ENCODE measurements at places on chromosomes 12 and 14.

DNA sequence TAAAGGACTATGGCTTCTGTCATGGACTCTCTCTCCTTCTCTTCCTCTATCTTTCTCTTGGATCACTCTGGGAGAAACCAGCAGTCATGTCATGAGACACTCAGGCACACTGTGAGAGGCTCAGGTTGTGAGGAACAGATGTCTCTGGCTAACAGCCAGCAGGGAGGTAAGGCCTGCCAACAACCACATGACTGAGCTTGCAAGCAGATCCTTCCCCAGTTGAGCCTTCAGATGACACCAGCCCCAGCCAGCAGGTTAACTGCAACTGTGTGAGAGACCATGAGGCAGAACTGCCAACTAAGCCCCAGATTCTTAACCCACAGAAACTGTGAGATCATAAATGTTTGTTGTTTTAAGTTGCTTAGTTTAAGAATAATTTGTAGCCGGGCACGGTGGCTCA lies 90.6 kb downstream of the VCPKMT start:
- no peak for DNase-seq

DNA sequence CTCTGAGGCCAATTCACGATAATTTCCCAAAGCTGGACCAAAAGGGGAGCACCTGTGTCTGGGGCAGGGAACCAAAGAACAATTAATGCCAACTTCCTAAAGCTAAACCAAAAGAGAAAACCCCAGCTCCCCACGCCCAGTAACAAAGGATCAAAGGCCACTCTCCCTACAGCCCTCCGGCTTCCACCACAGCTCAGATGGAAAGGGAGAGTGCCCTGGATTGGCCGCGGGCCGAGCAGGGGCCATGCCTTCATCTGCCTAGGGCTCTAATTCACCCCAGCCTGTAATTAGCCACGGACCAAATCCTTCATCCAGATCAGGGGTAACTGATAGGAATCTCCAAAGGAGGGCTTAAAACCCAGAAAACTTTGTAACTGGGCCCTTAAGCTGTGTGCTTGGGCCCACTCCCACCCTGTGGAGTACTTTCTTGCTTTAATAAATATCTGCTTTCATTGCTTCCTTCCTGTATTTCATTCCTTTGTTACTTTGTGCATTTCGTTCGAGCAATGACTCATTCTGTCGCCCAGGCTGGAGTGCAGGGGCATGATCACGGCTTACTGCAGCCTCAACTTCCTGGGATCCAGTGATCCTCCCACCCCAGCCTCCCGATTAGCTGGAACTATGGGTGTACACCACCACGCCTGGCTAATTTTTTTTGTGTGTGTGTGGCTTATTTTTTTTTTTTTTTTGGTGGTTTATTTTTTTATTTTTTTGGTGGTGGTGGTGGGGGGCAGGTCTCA lies 65.5 kb upstream of the PPP4R3A start:
- DNase-seq = no peak

DNA sequence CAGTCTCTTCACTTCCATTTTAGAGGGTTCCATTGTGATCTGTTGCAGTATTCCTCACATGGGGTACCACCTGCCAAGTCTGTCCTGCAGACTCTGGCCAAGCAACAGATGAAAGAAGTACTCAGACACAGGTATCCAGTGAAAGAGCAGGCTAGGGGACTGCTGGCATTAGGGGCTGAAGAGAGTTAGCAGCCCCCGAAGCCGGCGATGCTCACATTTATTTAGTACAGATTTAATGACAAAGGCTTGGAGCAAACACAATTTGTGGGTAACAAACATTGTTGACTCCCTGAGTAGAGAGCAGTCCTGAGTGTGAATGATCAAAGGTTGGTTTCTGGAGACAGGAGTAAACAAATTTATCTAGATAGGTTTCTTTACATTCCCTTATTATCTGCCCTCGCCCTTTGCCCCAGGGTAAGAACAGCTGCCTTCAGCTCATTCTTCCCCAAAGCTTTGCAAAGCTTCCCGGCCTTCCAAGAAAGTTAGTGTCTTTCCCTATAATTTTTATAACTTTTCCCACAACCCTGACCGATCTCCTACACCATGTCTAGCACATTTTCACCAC lies 144.8 kb downstream of the TMEM117 start:
- no peak for DNase-seq

- DNase-seq = no peak
These were observed 379.1 kb downstream of the TMEM121 start for GRCh38 chr14:105905456-105905855.

DNA sequence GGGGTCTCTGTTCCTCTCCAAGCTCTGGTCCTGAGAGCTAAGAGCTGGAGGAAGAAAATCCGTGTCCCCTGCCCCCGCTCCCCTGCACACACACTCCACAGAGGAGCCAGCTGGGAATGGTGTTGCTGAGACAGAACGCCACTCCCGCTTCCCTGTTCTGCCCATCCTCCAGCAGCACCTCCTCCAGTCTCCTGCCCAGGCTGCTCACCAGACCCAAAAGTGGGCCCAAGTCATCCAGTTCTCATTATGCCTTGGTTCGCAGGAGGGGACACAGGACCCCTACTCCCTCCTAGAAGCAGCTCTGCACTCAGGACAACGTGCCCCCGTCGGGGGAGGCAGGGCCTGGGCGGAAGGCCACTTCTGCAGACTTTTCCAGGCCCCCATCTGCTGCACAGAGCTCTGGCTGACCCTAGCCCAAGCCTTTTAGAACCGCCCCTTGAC lies 830 bp upstream of the TRMT61A start:
- no peak for DNase-seq

GRCh38 chr12:41045509-41045908 lies 142.6 kb upstream of the PDZRN4 start:
- no peak for DNase-seq

DNA sequence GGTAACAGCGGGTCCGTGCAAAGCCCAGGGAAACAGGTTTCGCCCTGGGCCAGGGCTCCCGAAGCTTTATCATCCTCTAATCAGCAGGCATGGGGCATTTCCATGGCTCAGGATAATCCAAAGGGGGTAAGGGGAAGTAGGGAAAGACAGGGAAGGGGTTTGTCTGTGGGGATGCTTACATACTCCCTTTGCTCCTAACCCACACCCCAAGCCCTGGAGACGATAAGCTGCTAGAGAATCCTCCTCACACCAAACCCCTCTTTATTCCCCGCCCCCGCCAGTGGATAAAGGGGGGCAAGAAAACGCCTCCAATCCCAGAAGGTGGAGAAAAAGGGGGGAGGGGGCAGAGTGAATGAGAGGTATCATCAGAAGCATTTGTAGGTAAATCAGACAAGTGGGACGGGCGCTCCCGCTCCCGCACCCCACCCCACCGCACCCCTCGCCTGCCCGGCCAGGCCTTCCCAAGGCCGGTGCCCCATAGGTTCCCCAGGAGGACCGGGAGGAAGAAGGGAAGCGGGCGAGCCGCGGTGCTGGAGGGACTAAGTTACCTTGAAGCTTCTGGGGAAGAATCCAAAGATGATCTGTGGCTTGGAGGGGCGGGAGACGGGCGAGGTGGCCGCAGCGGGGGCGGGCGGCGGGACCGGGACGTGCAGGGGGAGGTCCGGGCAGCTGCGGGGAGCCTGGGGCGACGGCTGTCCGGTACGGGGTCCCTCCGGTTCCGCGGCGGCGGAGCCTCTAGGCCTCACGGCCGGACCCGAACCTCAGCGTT lies 762 bp downstream of the PPP2R5E start:
- DNase-seq = peak; percentile 68

DNA sequence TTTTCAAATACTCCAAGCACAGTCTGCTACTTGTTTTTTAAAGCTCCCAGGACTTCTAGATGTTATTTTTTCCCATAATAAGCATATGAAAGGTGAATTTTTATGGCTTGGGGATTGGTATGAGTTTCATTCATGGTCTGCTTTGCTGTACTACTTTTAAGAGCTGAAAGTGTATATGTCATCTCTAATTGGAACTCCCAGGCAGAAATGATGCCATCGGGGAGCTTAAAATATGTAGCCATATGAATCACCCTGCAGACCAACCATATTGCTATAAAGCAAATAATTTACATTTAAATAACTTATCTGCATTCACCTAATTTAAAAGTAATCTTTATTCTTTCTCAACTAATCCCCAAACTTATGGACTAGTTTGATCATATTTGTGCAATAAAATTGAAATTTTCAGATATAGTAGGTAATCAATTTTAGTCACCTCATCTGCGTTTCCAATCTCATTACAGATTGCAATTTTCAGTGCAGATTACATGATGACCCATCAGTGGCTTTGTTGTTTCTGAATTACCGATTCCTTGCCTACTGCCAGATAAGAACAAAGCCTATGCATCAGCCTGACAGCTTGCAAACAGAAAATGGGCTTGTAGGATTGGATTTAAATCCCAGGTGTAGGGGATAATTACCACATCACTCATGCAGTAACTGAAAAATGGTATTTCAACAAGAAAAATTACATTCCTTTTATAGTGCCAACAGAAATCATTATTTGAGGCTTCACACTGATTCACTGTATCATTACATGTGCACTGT lies 689.4 kb downstream of the NOVA1 start:
- no peak for DNase-seq

GRCh38 chr12:92444763-92445162 lies 258.0 kb upstream of the PLEKHG7 start:
- no peak for DNase-seq

- no peak for DNase-seq
These were observed 56.4 kb upstream of the ATP2A2 start for GRCh38 chr12:110224379-110225304.

DNA sequence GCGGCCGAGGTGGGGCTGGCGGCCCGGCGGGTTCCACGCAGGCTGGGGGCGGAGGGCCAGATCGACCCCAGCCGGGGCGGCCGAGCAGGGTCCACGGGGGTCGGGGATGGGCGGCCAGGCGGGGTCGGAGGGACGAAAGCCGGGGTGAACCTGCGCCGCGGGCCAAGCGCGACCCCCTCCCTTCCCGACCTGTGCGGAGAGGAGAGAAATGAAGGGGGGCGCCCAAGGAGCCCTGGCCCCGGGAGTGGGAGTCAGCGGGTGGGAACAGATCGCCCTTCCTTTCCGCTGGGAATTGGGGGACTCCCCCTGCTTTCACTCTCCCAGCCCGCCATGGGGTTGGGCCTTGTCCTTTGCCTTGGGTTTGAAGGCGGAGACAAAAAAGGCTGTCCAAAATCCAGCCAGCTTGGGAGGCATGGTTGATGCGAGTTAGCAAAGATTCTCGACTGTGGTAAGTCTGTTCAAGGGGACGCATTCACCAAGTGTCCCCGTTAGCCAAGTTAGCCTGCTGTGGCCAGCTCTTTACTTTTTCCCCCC lies 559 bp upstream of the CKAP4 start:
- DNase-seq = peak; percentile 31

Data from spinal cord (tissue), 10 donors.